PC-3 (cell line): ENCODE measurements at places on chromosomes 7 and 10. TPM values are rescaled to one million over a fixed set of nuclear protein-coding genes. Genes with fewer than 3 reads are reported as not detected.

- DNase-seq = no peak
- no peaks in the 10 kb centered on the region for H3K36me3 ChIP-seq
Measured at GRCh38 chr7:31336202-31337001, 4.1 kb downstream of the NEUROD6 start.

GRCh38 chr7:108824840-108825580, 255.3 kb downstream of the DNAJB9 start:
- H3K4me1 ChIP-seq = no peaks in the 10 kb centered on the region
- H3K36me3 ChIP-seq = no peaks in the 10 kb centered on the region
- no peak overlapping the region for H3K4me3 ChIP-seq
- H3K27me3 ChIP-seq = no peaks in the 10 kb centered on the region
- DNase-seq = peak; percentile 27
- H3K27ac ChIP-seq = peak overlapping the region; percentile 67

The PTPRN2 gene
- 3.2 and 3.6 TPM in 2 replicates for total RNA-seq

- H3K36me3 ChIP-seq = no peaks in the 10 kb centered on the region
- no peak overlapping the region for H3K27ac ChIP-seq
- peaks cover 2% of the 10 kb centered on the region for H3K4me1 ChIP-seq
- no peak overlapping the region for H3K4me3 ChIP-seq
- H3K27me3 ChIP-seq = no peaks in the 10 kb centered on the region
Measured at GRCh38 chr10:34179280-34179679, 635.8 kb downstream of the PARD3 start.

- DNase-seq = no peak
- no peaks in the 10 kb centered on the region for H3K36me3 ChIP-seq
- H3K4me1 ChIP-seq = no peaks in the 10 kb centered on the region
- no peak overlapping the region for H3K4me3 ChIP-seq
Measured at GRCh38 chr10:124586142-124586541, 124.5 kb downstream of the LHPP start.

DNA sequence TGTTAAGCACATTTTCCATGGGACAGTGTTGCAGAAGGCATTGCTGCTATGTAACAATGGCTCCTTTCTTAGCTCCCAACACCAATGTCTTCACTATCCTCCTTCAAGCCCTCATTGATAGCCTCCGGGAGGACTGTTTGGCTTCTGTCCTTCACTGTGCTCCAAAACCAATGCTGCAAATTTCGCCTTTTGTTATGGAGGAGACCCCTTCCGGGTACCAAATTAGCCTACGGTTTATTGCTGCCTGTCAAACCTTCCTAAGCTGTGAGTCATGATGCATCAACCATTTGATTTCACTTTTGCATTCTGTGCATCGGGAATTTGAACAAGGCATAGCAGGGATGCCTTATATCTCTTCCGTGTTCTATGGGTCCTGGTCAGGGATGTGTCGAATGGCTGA, 432.9 kb downstream of the GATA3 start:
- no peaks in the 10 kb centered on the region for H3K4me1 ChIP-seq
- peak; percentile 50 for DNase-seq
- H3K27ac ChIP-seq = no peak overlapping the region
- no peak overlapping the region for H3K4me3 ChIP-seq
- no peaks in the 10 kb centered on the region for H3K36me3 ChIP-seq

The BLNK gene
- total RNA-seq = not detected in 2 replicates
